ENCODE measurements at places on chromosomes 5 and 9.
A peak's percentile ranks its signal among the peaks of the same experiment; 100 is the strongest.

GRCh38 chr9:99371376-99371775 lies 149.3 kb downstream of the SEC61B start:
- no peak for DNase-seq

GRCh38 chr5:9588254-9588653 lies 41.9 kb downstream of the TAS2R1 start:
- no peak for DNase-seq

DNA sequence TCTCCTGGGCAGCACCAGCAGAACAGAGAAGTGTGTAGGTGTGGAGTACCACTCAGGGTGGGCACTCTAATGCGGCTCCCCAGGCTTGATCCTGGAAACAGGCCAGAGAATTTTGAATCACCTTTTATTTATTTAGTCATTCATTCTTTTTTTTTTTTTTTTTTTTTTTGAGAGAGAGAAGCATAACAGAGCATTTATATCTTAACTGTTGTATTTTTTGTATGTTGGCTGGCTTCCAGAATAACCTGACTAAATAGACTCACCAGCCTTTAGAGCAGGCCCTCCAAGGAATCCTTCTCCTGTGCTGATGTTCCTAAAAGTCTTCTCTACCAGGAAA lies 153.4 kb downstream of the PIK3R1 start:
- no peak for DNase-seq

DNA sequence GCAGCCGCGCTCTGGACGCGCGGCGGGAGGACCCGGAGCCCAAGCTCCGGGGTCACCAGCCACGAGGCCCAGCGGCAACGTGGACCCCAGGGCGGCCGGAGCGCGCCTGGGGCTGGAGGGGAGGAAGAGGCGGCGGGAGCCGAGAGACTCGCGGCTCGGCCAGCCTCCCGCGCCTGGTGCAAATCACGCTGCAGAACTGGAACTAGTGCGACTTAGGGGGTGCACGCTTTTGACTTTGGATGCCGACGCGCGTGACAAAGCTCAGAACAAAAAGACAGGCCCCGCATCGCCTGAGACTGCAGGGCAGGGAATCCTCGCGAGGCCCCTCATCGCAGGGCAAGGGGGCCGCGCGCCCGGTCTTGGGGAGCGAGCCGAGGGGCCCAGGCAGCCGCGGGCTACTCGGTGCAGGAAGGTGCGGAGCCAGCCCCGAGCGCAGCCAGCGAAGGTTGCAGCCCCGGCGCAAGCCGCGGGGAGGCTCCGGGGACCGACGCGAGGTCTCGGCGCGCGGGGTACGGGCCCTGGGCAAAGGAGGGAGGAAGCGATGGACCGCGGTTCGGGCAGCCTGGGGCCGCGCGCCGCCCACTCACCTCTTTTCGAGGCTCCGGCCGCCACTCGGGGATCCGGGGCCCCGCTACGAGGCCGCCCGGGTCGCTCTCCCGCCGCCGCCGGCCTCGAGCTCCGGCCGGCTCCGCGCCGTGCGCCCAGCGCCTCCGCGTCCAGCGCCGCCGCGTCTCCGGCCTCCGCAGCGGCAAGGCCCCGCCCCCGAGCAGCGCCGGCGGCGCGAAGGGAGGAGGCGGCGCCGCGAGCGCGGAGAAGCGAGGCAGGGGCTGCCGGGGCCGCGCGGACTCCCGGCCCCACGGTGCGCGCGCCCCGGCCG lies at the start of gene GOLM1:
TSS of gene GOLM1 (minus strand) at position 735 of the 877 bp plus-strand sequence. CDS start 20,238 bp downstream, outside the sequence.
- DNase-seq, result peak; percentile 47

DNA sequence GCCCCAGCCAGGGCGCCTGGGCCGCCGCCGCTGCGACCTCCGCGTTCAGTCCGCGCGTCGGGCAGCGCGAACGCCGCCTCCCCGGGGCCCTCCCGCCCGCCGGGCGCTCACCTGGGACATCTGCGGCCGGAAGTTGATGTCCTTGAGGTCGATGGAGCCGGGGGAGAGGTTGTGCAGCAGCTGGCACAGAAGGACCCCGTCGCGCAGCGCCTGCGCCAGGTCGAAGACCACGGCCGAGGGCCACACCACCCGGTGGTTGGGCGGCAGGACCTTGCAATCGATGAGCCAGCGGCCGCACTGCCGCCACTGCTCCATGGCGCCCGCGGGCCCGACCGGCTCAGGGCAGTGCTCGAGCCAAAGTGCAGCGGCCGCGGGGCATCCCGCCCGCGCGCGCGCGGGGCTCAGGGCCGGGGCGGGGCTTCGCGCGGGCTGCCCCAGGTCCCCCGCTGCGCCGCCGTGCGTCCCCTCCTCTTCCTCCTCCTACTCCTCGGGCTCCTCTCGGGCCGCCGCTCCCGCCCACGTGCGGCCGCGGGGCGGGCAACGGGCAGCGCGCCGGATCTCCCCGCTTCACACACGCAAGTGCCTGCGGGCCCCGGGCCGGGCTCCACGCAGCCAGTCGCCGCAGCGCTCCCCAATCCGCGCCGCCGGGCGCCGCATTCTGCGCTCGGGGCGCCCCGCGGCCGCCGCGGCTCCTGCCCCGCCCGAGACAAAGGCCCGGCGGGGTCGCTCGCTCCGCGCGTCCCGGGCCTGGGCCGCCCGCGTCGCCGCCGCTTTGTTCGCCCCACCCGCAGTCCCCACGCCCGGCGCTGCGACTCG lies at the start of gene VAV2:
TSS of gene VAV2 (minus strand) at position 361 of the 816 bp plus-strand sequence. CDS start at position 315, 46 bp downstream.
- DNase-seq, result peak; percentile 35

DNA sequence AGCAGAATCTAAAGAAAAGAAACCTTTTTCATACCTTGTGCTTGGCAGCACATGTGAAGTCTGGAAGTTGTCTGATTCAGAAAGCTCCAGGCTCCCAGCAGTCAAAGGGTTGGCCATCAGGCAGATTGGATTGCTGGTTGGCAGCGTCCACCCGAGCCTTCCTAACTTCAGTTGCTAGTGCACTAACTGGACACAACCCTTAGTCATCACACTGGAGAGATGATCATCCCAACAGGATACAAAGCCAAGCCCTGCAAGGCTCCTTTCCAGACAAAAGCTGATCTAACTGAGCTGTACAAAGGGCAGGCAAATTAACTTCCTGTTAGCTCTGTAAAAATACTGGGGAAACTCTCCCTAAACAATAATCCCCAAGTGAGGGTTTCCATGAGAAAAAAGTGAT lies 185.6 kb downstream of the SNX18 start:
- no peak for DNase-seq

GRCh38 chr5:109374625-109375024 lies 35.1 kb downstream of the PJA2 start:
- peak; percentile 2 for DNase-seq

GRCh38 chr9:33135470-33135958 lies 31.6 kb downstream of the B4GALT1 start:
- DNase-seq, result no peak

GRCh38 chr5:51379331-51379700 lies 3.9 kb upstream of the ISL1 start:
- no peak for DNase-seq

GRCh38 chr5:13976867-13977830 lies 32.7 kb upstream of the DNAH5 start:
- peak; percentile 72 for DNase-seq

GRCh38 chr5:139712412-139712811 lies 64.3 kb downstream of the CXXC5 start:
- DNase-seq, result no peak

- no peak for DNase-seq
Observed at GRCh38 chr5:14142202-14142826, 828 bp upstream of the TRIO start.

DNA sequence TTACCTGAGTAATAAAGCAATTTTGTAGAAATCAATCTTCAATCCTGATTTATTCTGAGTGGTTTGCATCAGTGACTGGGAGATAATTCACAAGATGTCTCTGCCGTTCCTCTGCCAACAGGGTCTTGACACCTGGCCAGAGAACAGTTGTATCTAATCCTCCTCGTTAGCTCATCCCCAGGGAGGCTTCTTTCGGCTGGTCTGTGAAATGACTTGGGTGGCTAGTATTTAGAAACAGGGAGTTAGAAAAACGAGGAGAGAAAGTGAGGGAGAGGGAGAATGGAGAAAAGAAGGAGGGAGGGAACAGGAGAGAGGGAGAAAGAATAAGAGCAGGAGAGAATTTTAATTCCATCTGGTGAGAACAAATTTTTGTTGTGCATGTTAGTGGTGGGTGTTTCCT lies 600.2 kb upstream of the TLE4 start:
- no peak for DNase-seq

DNA sequence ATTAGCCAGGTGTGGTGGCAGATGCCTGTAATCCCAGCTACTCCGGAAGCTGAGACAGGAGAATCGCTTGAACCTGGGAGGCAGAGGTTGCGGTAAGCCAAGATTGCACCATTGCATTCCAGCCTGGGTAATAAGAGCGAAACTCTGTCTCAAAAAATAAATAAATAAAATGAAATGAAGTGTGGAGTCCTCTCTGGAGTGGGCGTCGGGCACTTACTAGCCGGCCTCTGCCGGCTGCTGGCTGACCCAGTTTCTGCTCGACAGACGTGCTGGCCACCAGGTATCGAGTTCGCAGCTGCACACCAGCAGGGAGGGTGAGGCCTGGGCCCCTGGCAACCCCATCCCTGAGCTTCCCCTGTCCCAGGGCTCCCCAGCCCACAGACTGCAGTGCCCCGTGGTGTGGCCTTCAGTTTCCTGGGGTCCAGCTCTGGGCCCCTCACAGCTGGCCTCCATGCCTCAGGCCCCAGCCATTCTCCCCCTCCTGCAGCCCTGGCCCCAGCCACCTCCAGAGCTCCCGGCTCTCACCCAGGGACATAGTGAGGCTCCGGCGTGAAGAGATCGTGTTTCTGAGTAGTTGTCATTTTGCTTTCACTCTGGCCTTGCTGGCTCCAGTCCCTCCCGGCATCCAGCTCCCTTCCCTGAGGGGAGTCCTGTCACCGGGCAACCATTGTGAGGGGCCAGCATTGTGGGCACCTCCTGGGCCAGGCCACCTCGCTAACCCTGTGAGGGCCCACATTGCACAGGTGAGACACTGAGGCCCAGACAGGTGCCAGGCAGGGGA lies 3.8 kb upstream of the STPG3 start:
- DNase-seq, result no peak
